ENCODE measurements at places on chromosomes 4 and X. TPM values are rescaled to one million over a fixed set of nuclear protein-coding genes. Genes with fewer than 3 reads are reported as not detected.

PPARGC1A gene
- 0.15 TPM for total RNA-seq

PDHA2 gene
- not detected for total RNA-seq

PITX2 gene
- 93.3 TPM for total RNA-seq

DNA sequence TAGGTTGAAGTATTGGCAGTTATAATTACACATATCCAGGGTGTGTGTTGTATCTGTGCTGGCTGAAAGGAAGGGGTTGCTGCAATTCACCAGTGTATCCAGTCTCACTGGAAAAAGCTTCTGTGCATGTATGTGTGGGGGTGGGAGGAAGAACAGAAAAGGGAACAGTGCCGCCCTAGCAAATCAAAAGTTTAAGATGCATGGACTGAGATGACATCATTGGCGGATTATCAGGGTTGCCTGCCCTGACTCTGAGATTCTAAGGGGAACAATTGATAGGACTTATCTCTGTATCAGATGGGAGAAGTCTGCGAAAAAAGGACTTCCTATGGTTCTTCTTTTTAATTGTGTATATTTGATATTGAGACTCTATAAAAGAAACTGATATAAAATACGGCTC, 3.5 kb downstream of the SLC25A43 start:
- no peak for DNase-seq

- DNase-seq = peak; percentile 64
Observed at GRCh38 chrX:72003811-72004750, 93.4 kb downstream of the NHSL2 start.

- DNase-seq = no peak
Observed at GRCh38 chr4:90842960-90843359, 715.8 kb downstream of the CCSER1 start.

DNA sequence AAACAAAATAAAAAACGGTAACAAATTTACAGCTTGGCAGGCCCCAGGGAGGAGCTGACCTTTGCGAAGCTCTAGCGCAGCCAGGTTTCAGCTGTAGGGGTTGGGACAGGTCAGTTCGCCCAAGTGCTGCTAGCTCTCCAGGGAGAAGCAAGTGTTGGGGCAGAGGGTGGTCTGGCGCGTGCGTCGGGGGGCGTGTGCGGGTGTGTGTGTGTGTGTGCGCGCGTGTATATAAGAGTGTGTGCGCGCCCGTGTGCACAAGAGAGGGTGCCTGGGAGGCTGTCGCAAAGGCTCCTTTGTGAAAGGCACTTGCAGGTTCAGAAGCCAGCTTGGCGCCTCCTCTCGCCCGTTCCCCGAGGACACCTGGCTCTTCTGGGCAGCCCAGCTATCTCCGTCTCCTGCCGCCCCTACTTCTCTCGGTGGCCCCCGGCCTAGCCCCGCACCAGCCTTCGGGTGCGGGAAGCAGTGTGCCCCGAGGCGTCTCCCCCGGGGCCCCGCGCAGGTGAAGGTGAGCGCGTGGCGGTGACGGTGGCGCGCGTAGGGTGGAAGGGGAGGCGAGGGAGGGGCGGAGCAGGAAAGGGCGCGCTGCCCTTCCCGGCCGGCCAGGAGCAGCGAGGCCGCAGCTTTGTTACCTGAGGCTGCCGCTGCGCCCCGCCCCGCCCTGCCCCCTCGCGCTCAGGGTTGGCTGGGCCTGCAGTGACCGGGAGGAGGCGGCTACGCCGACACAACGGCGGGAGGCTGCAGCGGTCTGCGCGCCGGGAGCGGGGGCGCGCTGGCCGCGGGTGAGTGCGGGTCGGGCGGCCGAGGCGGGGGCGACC, at the start of gene FHDC1:
Gene FHDC1 (plus strand): TSS at position 693 of the 815 bp plus-strand sequence. CDS start 6,735 bp downstream, outside the sequence.
- DNase-seq = peak; percentile 46

DNA sequence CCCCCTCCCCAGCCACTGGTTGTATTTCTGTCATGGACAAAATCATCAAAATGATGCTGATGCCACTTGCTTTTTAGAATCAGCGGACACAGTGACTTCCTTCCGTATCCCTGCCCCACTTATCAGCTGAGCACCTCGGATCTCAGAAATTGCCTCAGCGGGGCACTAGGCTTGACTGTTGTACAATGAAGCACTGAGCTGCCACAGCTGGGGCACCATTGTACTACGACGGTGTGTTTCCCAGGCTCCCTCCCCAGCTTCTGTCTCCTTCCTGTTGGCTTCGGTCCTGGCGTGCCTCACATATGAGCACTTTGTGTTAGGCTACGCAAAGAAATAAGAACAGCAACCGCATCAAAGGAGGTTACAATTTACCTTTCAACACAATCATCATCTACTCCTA, 82.4 kb downstream of the F11 start:
- no peak for DNase-seq

Data from SJCRH30 (cell line).